ENCODE measurements at places on chromosomes 5 and 9.
A peak's percentile ranks its signal among the peaks of the same experiment; 100 is the strongest.

- no peaks in the 10 kb centered on the region for H3K36me3 ChIP-seq
- no peaks in the 10 kb centered on the region for H3K27me3 ChIP-seq
- no peak for DNase-seq
- no peak overlapping the region for H3K27ac ChIP-seq
These were observed 152.6 kb upstream of the FST start for GRCh38 chr5:53327811-53328334.

DNA sequence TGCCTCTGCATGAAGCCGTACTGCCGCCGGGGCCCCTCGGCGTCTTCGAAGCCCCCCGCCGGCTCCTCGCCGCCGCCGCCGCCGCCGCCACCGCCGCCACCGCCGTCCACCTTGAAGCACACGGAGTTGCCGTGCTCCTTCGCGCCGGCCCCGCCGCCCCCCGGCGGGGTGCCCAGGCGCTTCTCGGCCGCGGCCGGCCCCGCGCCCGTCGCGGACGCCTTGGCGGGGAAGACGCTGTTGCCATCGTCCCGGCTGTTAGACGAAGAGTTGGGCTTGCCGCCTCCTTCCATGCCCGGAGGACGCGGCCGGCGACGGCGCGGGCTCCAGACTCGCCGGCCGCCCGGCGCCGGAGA is 400 bp downstream of the HCN1 start:
- no peaks in the 10 kb centered on the region for H3K27me3 ChIP-seq
- H3K4me3 ChIP-seq: peak overlapping the region; percentile 44
- peaks cover 2% of the 10 kb centered on the region for H3K4me1 ChIP-seq
- H3K36me3 ChIP-seq: no peaks in the 10 kb centered on the region

- DNase-seq: no peak
- H3K4me1 ChIP-seq: no peaks in the 10 kb centered on the region
- no peak overlapping the region for H3K4me3 ChIP-seq
- H3K27me3 ChIP-seq: no peaks in the 10 kb centered on the region
These were observed 22.9 kb downstream of the ACSL6 start for GRCh38 chr5:131988601-131989000.

DNA sequence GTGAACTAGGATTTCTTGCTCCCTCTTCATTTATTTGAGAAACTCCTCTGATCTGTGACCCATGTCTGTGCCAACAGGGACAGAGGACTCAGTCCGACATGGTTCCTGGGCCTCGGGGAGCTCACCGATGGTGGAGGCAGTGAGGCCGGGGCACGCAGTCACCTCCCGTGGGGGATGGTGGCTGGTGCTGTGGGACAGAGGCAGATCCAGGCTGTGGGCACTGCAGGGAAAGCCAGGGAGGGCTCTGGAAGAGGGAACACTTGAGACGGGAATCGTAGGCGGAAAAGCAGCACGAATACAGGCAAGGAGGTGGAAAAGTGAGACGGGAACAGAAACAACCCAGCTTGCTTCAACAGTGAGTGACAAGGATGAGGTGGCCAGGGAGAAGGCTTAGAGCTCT is 127.8 kb downstream of the GABBR2 start:
- no peak overlapping the region for H3K27ac ChIP-seq
- no peak overlapping the region for H3K4me3 ChIP-seq
- peaks cover 17% of the 10 kb centered on the region for H3K27me3 ChIP-seq
- no peaks in the 10 kb centered on the region for H3K36me3 ChIP-seq
- no peaks in the 10 kb centered on the region for H3K4me1 ChIP-seq

DNA sequence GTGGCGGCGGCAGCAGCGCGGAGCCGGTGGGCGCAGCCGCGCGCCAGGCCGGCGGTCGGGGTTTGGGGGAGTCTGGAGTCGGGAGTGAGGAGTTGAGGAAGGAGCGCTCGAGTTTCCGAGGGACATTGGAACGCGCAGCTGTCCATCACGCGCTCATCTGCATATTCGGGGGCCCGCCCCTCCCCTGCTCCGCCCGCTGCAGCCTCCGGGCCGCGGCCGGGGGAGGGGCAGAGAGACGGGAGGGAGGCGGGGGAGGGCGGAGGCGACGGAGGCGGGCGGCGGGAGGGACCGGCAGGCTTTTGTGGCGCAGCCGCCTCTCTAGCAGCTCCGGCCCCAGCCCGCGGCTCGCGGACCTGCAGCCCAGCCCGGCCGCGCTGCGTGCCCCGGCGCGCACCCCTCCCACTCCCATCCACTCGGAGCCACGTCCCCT is at the start of gene IRX2:
TSS of gene IRX2 (minus strand) at position 86 of the 430 bp plus-strand sequence. CDS start 264 bp downstream, outside the sequence.
- H3K27me3 ChIP-seq: peaks cover 3% of the 10 kb centered on the region
- peak within 1 kb of the TSS; percentile 95 for H3K27ac ChIP-seq
- H3K36me3 ChIP-seq: no peaks in the 10 kb centered on the region
- no peaks in the 10 kb centered on the region for H3K4me1 ChIP-seq

- no peak overlapping the region for H3K4me3 ChIP-seq
- H3K4me1 ChIP-seq: no peaks in the 10 kb centered on the region
- H3K36me3 ChIP-seq: no peaks in the 10 kb centered on the region
- no peak overlapping the region for H3K27ac ChIP-seq
- H3K27me3 ChIP-seq: no peaks in the 10 kb centered on the region
These were observed 790.1 kb downstream of the TLE1 start for GRCh38 chr9:80899208-80899607.

DNA sequence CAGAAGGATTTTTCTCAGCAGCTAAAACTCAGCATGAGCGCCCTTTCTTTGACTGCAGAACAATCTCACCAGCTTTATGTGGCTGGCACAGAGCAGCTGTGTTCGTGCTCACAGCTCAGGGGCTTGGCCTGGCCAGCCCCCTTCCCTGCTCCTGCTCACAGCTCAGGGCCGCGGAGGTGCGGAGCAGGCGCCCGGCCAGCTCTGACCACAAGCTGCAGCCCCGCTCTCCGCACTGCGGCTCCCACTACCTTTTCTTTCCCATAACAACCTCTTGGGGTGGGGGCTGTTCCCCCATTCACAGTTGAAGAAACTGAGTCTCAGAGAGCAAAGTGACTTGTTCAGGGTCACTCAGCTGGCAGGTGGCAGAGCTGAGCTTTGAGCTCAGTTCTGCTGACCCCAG is 34.0 kb upstream of the PHYKPL start:
- H3K27ac ChIP-seq: no peak overlapping the region
- H3K27me3 ChIP-seq: peaks cover 4% of the 10 kb centered on the region
- no peak for DNase-seq
- no peak overlapping the region for H3K4me3 ChIP-seq
- no peaks in the 10 kb centered on the region for H3K36me3 ChIP-seq

DNA sequence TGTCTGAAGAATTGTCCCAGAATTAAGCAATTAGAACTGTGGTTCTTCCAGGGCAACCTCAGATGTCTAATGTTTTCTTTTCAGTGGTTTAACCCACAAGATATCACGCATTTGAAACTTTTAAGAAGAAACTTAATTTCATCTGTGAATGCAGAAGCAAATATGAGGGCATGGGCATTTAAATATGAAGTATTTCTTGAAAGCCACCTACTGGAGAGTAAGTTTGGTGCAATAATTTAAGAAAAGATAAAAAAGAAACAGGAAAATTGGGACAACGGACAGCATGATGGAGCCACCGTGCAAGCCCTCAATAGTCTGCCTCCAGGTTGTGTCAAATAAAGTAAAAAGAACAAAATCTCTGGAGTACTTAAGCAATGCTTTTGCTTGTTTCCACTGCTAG is 1.2 kb upstream of the CAPSL start:
- no peak overlapping the region for H3K27ac ChIP-seq
- DNase-seq: no peak
- H3K4me3 ChIP-seq: no peak overlapping the region
- H3K36me3 ChIP-seq: no peaks in the 10 kb centered on the region
- no peaks in the 10 kb centered on the region for H3K4me1 ChIP-seq
- H3K27me3 ChIP-seq: no peaks in the 10 kb centered on the region

DNA sequence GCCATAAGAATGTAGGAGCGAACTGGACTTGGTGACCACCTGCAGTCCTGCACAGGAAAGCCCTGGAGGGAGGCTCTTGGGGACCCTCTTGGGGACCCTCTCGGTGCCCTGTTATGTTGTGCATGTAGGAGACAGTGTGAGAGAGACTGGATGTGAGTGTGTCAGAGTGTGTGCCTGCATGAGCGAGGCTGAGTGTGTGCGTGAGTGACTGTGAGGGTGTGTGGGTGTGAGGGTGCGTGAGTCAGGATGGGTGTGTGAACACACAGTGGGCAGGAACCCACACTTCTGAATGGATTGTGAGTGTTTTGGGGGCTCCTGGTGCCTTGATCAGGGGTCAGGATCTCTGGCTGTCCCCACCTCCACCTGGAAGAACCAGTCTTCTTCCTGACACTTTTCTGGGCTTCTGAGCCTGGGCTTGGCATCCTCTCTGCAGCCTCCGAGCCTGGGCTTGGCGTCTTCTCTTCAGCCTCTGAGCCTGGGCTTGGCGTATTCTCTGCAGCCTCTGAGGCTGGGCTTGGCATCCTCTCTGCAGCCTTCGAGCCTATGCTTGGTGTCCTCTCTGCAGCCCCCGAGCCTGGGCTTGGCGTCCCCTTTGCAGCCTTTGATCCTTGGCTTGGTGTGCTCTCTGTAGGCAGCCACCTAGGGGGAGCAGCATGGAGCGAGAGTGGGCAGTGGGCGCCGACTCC is 25.6 kb upstream of the ANKRD33B start:
- no peaks in the 10 kb centered on the region for H3K4me1 ChIP-seq
- H3K4me3 ChIP-seq: no peak overlapping the region
- no peaks in the 10 kb centered on the region for H3K27me3 ChIP-seq

- DNase-seq: no peak
- no peaks in the 10 kb centered on the region for H3K27me3 ChIP-seq
- no peak overlapping the region for H3K27ac ChIP-seq
- H3K4me3 ChIP-seq: no peak overlapping the region
- no peaks in the 10 kb centered on the region for H3K36me3 ChIP-seq
These were observed 230.3 kb downstream of the CRB2 start for GRCh38 chr9:123586275-123586674.
